ENCODE measurements at places on chromosomes 2 and 18.
A peak's percentile ranks its signal among the peaks of the same experiment; 100 is the strongest.

GRCh38 chr2:189553504-189554088 lies 27.0 kb downstream of the SLC40A1 start:
- no peak for DNase-seq

- peak; percentile 21 for DNase-seq
Measured at GRCh38 chr2:143934626-143935481, 585.1 kb downstream of the ZEB2 start.

DNA sequence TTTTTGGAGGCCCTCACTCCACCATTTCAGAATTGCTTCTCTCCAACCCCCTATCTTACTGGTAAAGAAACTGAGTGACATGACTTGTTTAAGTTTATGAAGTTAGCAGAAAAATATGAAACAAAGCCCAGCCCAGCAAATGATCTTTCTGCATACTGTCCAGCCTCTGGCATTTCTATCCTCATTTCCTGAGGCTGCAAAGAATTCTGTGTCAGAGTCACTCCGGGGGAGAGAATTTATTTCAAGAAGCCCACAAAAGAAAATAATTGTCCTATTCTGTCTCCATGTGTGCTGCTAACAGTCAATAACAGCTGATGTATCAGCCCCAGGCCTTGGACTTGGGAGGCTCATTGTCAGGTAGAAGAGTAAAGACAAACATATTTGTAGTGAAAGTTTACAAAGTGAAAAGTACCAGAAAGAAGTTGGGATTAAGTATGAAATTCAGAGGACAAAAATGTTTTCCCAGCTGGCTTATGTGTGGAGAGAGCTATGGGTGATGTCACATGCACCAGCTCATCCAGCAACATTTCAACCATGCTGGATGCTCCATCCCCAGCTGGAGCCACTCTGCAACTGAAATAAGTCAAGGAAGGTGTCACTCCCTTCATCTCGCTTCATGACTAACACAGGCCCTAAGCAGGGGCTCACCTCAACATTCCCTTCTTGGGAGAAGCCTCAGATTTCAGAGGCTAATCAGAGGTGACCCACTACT lies 42.3 kb downstream of the TRABD2A start:
- DNase-seq = peak; percentile 72

- DNase-seq = no peak
Measured at GRCh38 chr2:66573821-66574233, 138.9 kb downstream of the MEIS1 start.

GRCh38 chr2:207467716-207468347 lies 61.9 kb upstream of the CREB1 start:
- peak; percentile 84 for DNase-seq

- no peak for DNase-seq
Measured at GRCh38 chr18:76379226-76380126, 115.6 kb downstream of the ZNF516 start.

GRCh38 chr18:57194622-57195021 lies 47.7 kb downstream of the BOD1L2 start:
- DNase-seq = no peak

GRCh38 chr2:39492095-39492590 lies 55.1 kb upstream of the MAP4K3 start:
- DNase-seq = peak; percentile 91

- no peak for DNase-seq
Measured at GRCh38 chr18:64090876-64091275, 58.0 kb downstream of the LINC00305 start.

DNA sequence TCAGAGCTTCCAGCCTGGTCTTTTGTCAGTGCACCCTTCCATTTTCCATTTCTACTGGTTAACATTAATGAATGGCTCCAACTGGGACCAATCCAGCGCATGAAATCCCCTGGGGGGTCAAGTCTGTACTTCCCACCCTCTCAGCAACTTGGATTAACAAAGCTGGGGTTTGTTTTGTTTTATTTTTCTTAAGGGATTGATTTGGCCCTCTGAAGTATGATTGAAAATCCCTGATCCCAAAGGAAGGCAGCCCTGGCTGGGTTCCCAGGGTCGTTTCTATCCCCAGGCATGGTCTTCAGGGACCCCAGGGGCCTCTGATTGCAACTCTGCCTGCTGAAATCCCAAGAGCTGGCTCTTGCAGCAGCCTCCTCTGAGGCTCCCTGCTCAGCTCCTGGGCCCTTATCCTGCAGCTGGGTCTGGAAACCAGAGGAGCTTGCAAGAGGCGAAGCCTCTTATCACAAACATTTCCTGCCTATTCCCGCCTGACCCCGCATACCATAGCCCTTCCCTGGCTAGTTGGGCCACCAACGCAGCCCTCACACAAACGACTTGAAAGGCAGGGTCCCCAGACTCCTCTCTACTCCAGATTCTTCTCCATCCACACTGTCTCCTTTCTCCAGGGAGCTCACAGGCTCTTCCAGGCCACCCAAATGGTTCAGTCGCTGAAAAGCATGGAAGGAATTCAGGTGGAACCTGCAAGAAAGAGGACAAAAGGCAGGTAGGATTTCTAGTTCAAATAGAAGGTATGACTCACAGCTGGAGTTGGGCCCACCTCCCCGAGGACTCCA lies 109.7 kb upstream of the PKDCC start:
- DNase-seq = no peak

GRCh38 chr18:46265196-46266156 lies 161.3 kb downstream of the HAUS1 start:
- peak; percentile 69 for DNase-seq

- peak; percentile 59 for DNase-seq
Measured at GRCh38 chr2:79887747-79888374, 375.0 kb downstream of the CTNNA2 start.

DNA sequence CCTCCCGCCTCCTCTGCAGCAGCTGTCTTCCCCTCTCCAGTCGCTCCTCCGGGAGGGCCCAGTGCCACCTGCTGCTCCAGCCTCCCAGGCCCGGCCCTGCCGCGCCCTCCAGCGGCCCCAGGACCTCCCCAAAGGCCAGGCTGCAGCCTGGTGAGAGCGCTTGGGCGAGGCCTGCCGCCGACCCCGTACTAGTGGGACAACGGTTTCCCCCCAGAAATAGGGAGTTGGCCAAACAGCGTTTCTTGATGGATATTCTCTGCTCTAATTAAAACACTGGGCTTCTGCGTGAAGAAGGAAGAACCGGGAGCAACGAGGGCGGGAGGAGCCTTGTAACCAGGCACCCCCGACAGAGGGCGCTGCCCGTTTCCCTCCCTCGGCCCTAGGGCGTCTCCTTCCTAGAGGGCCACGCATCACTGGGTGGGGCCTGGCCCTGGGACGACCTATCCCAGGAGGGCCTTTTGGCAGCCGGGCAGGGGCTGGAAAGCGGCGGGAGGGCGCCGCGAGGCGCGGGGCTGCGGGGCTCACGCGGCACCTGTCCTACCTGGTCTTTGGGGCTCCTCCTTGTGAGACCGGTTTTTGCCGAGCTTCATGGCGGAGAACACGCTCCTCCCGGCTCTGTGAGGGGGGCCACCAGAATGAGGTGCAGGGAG lies 25.4 kb upstream of the OTOF start:
- DNase-seq = peak; percentile 44

- peak; percentile 26 for DNase-seq
Measured at GRCh38 chr18:70413455-70413854, 124.6 kb downstream of the SOCS6 start.

GRCh38 chr2:85215448-85216401 lies 82.5 kb downstream of the TCF7L1 start:
- peak; percentile 86 for DNase-seq

DNA sequence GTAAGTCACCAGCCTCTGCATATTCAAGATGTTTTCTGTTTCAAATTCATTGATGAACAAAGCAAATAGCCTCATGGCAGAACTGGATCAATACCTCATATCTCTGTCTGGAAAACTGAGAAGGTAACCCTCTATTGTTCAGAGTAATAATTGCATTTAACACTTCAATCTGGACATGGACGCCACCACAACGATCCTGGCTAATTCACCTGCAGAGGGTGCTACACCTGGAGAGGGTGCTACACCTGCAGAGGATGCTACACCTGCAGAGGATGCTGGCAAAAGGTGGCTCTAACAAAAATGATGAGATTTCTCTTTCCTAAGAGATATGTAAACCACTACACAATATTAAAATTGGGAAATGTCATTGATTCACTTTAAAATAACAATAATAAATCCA lies 183.1 kb upstream of the HNRNPA3 start:
- no peak for DNase-seq

DNA sequence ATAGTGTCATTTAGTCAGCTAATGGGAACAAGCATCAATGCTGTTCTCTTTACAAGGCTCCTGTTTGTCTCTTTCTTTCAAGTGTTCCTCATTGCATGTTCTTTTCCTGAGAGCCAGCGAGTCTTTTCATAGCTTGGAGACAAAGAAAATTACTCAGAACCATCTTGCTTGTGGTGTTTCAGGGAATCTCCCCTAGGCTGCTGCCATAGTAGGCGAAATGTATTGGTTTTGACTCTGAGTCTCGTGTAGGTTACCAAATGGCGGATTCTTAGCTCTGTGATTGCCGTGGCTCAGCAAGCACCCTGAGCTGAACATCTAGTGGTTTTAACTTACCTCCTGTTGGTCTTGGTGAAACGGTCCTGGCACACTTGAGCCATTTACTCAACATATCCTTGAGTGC lies 68.7 kb downstream of the RHBDD1 start:
- no peak for DNase-seq

DNA sequence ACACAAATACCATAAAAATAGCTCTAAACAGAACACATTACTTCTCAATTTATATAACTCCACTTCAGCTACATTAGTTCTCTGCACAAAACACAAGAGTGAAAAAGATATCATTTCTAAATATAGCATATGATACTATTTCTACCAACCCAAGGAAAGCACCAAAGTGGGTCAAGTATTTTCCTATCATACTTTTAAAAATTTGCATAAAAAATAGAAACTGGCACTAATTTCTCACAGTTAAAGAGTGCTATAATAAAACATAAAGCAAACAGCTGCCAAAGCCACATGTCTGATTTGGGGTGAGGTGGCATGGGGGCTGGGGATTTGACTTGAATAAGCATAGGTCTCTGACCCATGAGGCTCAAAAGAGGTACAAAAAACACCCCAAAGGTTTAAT lies 61.5 kb downstream of the BARD1 start:
- no peak for DNase-seq

- no peak for DNase-seq
Measured at GRCh38 chr2:222483513-222484039, 59.2 kb downstream of the SGPP2 start.

GRCh38 chr18:22563164-22563583 lies 145.5 kb upstream of the CTAGE1 start:
- DNase-seq = peak; percentile 90

- no peak for DNase-seq
Measured at GRCh38 chr18:21099442-21099841, 12.2 kb downstream of the ROCK1 start.

All from fibroblast of skin of back (primary cell).